Activated CD4-positive, alpha-beta T cell treated with anti-CD3 and anti-CD28 coated beads, Interleukin-2, amount 10 ng/mL, durations not matched to agents 24 days and 14 days (primary cell): ENCODE measurements at places on chromosomes 5 and 9.

GRCh38 chr9:13728917-13729811 lies 449.7 kb upstream of the MPDZ start:
- no peaks in the 10 kb centered on the region for H3K4me1 ChIP-seq
- no peak overlapping the region for H3K4me3 ChIP-seq
- no peak for DNase-seq
- H3K27ac ChIP-seq = no peak overlapping the region
- H3K36me3 ChIP-seq = no peaks in the 10 kb centered on the region

GRCh38 chr5:34717426-34718327 lies 61.5 kb downstream of the RAI14 start:
- no peaks in the 10 kb centered on the region for H3K27me3 ChIP-seq
- no peaks in the 10 kb centered on the region for H3K36me3 ChIP-seq
- H3K4me3 ChIP-seq = no peak overlapping the region

GRCh38 chr9:35335164-35335563 lies 154.7 kb upstream of the RUSC2 start:
- H3K4me1 ChIP-seq = no peaks in the 10 kb centered on the region
- H3K4me3 ChIP-seq = no peak overlapping the region
- H3K27me3 ChIP-seq = no peaks in the 10 kb centered on the region
- DNase-seq = no peak

DNA sequence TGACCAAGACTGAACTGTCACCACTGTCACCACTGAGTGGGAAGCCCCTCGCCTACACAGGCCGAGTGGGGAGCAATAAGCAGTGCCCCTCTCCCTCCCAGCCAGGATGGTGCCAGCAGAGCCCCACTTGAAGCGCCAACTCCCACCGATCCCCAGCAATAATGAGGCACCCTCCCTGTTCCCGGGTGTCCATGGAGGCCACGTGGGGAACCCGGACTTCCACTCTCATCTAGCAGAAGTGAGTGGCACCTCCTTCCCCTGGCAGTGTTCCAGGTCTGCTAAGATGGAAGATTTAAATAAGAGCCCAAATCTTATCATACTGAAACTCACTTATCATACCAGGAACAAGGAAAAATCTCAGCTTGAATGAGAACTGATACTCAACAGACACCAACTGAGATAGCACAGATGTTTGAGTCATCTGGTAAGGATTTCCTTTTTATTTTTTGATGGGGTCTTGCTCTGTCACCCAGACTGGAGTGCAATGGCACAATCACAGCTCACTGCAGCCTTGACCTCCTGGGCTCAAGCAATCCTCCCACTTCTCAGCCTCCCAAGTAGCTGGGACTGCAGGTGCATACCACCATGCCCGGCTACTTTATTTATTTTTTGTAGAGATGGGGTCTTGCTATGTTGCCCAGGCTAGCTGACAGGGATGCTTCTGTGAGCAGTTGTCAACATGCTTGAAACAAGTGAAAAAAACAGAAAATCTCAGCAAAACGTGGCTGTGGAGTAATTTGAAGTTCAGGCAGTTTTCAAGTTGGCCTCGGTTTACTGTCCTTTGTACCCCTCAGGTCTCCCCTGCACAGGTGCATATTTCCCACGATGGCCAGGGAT lies 29.6 kb upstream of the ASS1 start:
- H3K4me1 ChIP-seq = no peaks in the 10 kb centered on the region
- H3K27ac ChIP-seq = no peak overlapping the region
- H3K4me3 ChIP-seq = no peak overlapping the region
- H3K27me3 ChIP-seq = peaks cover 5% of the 10 kb centered on the region

DNA sequence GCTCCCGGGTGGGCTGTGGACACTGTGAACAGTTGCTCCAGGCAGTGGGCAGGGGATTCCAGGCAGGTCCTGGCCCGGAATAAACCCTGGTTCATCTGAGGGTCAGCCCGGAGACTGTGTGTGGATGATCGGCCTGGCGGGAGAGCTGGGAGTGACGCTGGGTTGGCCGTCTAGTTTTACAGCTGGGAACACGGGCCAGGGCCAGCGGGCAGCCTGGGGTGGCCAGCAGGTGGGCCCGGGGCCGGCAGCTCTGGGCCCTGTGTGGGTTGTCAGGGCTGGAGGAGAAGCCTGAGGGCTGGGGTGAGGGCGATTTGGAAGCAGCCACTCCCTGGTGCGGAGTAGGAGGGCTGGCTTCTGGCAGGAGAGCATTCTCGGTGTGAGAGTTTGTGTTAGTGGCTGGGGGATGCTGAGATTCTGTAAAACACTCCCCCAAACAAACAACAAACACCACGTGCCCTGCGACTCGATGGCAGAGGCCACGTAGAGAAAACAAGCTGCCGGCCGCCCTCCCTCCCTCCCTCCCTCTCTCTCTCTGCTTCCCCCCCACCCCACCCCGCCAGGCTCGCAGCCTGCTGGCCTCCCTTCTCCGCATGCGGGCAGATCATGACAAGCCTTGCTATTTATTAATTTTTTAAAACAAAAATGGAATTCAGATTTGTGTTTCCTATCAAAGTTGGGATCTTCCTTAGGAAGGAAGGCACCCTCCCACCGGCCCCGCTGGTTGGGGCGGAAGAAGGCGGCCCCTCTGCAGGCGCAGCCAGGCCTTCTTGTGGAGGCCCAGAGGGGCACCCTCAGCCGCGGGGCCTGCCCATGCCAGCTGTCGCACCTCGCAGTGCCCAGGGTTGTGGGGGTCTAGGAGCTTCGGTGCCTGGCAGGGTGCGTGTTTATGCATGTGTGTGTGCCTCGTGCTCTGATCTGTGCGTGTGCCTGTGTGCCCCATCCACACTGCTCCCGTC lies 49.5 kb downstream of the RXRA start:
- peaks cover 3% of the 10 kb centered on the region for H3K27me3 ChIP-seq
- H3K27ac ChIP-seq = no peak overlapping the region
- no peak for DNase-seq
- H3K36me3 ChIP-seq = no peaks in the 10 kb centered on the region

GRCh38 chr9:84439250-84439649 lies 98.7 kb upstream of the SLC28A3 start:
- H3K36me3 ChIP-seq = no peaks in the 10 kb centered on the region
- no peaks in the 10 kb centered on the region for H3K27me3 ChIP-seq
- no peak overlapping the region for H3K4me3 ChIP-seq
- no peaks in the 10 kb centered on the region for H3K4me1 ChIP-seq
- no peak for DNase-seq
- no peak overlapping the region for H3K27ac ChIP-seq

GRCh38 chr5:107455111-107455544 lies 215.6 kb downstream of the EFNA5 start:
- H3K27ac ChIP-seq = no peak overlapping the region
- H3K27me3 ChIP-seq = peaks cover 15% of the 10 kb centered on the region
- H3K36me3 ChIP-seq = no peaks in the 10 kb centered on the region
- H3K4me3 ChIP-seq = no peak overlapping the region
- no peaks in the 10 kb centered on the region for H3K4me1 ChIP-seq

GRCh38 chr5:163440954-163441353 lies 3.6 kb downstream of the CCNG1 start:
- peak overlapping the region; percentile 23 for H3K4me3 ChIP-seq
- peaks cover 42% of the 10 kb centered on the region for H3K36me3 ChIP-seq
- H3K27me3 ChIP-seq = no peaks in the 10 kb centered on the region
- H3K4me1 ChIP-seq = peaks cover 42% of the 10 kb centered on the region

DNA sequence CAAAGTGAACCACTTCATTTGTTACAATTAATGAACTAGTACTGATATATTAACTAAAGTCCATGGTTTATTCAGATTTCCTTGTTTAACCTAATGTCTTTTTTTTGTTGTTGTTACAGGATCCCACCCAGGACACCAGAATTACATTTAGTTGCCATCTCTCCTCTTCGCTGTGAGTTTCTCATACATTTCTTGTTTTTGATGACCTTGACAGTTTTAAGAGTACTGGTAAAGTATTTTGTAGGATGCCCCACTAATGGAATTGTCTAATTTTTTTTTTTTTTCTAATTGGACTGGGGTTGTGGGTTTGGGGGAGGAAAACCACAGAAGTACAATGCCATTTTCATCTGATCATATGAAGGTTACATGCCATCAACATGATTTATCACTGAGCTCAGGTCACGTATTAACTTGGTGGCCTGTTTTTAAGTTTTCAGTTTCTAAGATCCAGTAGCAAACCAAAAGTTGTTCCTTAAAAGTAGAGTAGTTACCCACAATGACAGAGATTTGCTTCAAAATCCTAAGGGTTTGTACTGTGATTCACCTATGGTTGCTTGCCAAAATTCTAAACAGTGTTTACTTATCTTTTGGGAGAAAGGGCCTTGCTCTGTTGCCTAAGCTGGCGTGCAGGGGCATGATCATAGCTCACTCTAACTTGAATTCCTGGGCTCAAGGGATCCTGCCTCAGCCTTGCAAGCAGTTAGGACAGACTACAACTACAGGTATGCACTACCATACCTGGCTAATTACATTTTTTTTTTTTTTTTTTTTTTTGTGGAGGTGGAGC lies 4.5 kb upstream of the OTULIN start:
- H3K27ac ChIP-seq = peak overlapping the region; percentile 32
- no peak for DNase-seq
- H3K27me3 ChIP-seq = no peaks in the 10 kb centered on the region
- peaks cover 41% of the 10 kb centered on the region for H3K4me1 ChIP-seq
- H3K4me3 ChIP-seq = no peak overlapping the region

- no peaks in the 10 kb centered on the region for H3K4me1 ChIP-seq
- H3K4me3 ChIP-seq = no peak overlapping the region
- H3K27me3 ChIP-seq = peaks cover 24% of the 10 kb centered on the region
Observed at GRCh38 chr9:105900123-105900522, 205.8 kb downstream of the TMEM38B start.

GRCh38 chr5:79929095-79929494 lies 62.0 kb downstream of the MTX3 start:
- no peaks in the 10 kb centered on the region for H3K27me3 ChIP-seq
- H3K4me1 ChIP-seq = no peaks in the 10 kb centered on the region
- H3K4me3 ChIP-seq = no peak overlapping the region

DNA sequence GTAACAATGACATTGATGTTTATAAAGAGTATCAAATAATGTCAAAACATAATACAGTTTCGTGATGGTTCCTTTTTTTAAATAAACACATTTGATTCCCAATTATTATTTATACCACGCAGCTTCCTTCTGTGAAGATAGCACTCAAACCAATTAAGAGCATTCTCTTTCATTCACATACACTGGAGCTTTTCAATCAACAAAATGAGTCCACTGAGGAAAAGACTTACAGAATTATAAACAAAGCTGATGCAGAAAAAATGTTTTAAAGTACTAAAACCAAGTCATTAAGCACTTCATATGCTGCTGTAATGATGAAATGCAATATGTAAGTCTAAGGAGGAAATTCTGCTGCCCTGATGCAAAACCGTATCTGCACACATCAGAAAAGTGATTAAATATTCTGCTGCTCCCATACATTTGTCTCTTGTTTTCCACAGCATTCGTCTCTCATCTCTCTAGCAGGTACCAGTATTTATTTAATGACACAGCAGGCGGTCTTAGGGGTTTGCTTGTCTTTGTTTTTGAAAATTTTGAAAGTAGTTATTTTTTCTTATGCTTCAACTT lies 147.1 kb downstream of the CDH10 start:
- no peaks in the 10 kb centered on the region for H3K36me3 ChIP-seq
- no peaks in the 10 kb centered on the region for H3K27me3 ChIP-seq
- H3K4me1 ChIP-seq = no peaks in the 10 kb centered on the region
- H3K4me3 ChIP-seq = no peak overlapping the region
- DNase-seq = no peak
- H3K27ac ChIP-seq = no peak overlapping the region

DNA sequence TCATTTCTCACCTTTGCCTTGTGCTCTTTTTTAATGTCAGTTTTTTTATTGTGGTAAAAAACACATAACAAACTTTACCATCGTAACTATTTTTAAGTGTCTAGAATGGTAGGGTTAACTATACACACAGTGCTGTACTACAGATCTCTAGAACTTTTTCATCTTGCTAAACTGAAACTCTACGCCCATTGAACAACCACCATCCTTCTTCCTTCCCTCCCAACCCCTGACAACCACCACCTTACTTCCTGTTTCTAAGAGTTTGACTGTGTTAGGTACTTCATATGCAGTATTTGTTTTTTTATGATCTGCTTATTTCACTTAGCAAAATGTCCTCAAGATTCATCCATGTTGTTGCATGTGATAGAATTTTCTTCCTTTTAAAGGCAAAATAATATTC lies 54.9 kb downstream of the PSAT1 start:
- peak overlapping the region; percentile 12 for H3K4me3 ChIP-seq
- H3K27ac ChIP-seq = peak overlapping the region; percentile 5
- H3K27me3 ChIP-seq = no peaks in the 10 kb centered on the region
- peak; percentile 70 for DNase-seq

DNA sequence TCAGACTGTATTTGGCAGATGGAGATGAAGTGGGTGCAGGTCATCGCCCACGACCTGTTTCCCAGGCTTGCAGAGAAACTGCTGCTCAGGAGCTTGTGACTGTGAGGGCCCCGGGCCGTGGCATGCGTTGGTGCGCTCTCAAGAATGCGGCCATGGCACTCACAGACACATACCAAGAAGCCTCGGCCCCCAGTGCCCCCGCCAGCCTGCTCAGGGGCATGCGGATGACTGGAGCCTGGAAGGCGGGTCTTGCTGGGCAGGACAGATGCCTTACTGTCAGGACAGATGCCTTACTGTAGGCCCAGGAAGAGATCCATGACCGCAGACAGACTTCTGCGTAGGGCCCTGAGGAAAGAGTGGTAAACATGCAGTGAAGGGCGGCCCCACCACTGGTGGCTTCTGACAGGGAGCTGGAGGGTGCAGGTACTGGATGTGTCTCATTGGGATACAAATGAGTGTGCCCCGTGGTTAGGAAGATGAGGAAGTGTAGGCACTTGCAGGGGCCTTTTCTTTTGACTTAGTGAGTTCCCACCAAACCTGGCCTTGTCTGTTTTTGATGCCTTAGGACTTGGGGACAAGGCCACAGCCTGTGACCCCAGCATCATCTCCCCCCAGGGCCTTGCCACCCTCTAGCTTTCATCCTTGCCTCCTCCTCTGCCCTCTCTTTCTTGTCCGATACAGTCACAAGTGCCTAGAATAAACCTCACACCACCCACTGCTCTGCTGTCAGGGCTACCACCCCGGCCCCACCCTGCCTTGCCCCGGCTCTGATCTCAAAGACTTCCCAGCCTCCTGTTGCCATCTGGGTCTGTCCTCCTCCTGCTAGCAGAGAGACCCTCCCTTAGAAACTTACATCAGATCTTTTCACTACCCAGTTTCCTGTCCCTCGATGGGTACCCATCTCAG lies 68.8 kb upstream of the ABL1 start:
- H3K4me1 ChIP-seq = peaks cover 24% of the 10 kb centered on the region
- peak overlapping the region; percentile 58 for H3K27ac ChIP-seq
- no peak for DNase-seq

- H3K27ac ChIP-seq = no peak overlapping the region
- H3K27me3 ChIP-seq = peaks cover 20% of the 10 kb centered on the region
- H3K4me1 ChIP-seq = peaks cover 19% of the 10 kb centered on the region
- no peak overlapping the region for H3K4me3 ChIP-seq
- no peaks in the 10 kb centered on the region for H3K36me3 ChIP-seq
- no peak for DNase-seq
Observed at GRCh38 chr5:175892015-175892800, 20.8 kb downstream of the CPLX2 start.

DNA sequence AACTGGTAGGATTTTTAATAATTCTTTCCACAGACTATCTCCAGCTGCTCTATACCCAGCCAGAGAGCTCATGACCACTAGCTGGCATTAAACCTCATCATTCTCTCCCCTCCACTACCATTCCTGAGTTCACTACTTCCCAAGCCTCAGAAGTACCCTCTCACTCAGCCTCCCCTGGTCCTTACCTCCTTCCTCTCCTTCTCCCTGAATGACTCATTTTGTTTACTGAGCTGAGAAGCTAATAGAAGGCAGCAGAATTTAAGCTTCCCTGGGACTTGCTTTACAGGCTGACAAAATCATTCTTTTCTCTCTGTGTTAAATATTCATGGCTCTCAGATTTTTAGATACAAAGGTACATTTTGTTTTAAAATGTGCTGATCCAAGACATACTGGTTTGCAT lies 305.4 kb downstream of the TLR4 start:
- no peak overlapping the region for H3K4me3 ChIP-seq
- no peak overlapping the region for H3K27ac ChIP-seq
- no peaks in the 10 kb centered on the region for H3K4me1 ChIP-seq
- no peak for DNase-seq
- no peaks in the 10 kb centered on the region for H3K36me3 ChIP-seq
